Hippocampal formation (tissue), 2 donors: ENCODE measurements at places on chromosomes 12 and 14.

DNA sequence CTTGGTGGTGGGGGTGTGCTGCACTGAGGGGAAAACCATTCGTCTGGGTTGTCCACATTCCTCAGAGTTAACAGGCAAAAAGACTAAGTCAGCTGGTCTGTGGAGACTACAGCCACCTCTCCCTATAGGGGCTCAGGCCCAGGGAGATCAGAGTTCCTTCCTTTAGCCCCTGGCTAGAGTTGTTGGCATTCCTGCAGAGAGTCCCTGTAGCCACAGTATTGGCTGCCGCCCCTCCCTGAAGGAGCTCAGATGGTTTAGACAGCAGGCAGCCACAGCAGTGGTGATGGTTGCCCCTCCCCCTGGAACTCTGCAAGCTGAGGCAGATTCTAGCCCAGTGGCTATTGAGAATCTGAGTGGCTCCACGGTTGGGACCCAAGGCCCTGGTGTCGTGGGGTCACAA lies 1072.5 kb upstream of the ATXN7L3B start:
- no peak for DNase-seq

GRCh38 chr12:116065606-116066005 lies 211.9 kb downstream of the MED13L start:
- no peak for DNase-seq

DNA sequence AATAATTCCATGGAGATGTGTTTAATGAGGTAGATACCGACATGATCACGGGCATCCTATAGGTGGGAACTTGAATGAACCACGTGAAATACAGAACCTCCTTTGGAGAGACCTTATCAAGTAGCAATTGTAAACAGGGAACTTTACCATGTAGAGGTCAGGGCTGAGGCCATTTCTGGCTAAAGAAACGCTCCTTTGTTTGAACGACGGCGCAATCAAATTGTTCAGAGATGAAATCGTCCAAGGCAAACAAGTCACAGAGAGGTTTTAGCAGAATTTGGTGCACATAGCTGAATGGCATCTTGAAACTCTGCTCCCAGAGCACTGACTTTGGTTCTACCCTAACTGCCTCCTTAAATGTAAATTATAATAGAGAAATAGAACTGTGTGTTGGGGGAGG lies 9.8 kb downstream of the PRIMA1 start:
- DNase-seq, result no peak

DNA sequence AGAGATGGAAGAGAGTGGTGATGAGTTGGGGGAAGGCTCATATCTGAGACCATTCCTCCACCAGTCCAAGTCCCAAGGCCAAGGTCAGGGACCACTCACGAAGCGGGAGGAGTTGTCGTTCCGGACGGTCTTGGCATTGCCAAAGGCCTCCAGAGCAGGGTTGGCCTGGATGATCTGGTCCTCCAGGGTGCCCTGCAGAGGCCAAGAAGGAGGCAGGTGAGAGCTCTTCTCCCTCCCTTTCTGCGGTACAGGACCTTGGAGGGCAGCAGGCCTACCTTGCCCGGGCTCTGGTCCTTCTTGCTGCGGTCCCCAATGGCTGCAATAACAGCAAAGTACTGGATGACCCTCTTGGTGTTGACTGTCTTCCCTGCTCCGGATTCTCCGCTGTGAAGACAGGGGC lies 4.0 kb downstream of the MYH7 start:
- no peak for DNase-seq

- DNase-seq, result no peak
Measured at GRCh38 chr12:58309806-58310205, 368.4 kb downstream of the ATP23 start.
